ENCODE measurements at places on chromosomes 12 and 14. TPM values are rescaled to one million over a fixed set of nuclear protein-coding genes. Genes with fewer than 3 reads are reported as not detected.

DNA sequence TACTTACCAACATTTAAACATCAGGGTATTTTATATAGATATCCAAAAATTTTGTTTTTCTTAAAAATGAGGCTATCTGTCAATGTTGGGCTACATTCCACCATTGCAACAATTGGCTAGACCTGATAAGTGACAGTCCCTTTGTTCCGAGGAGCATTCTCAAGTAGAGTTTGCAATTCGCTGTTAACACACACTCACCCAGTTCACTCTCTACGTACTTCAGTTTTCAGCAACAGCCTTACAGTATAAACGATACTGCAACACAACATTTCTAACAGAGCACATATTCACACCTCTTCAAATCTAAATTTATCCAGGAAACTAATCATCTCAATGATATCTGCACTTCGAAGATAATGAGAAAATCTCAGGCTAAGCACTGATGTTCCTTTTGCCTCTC is 393.5 kb downstream of the NAV3 start:
- DNase-seq = no peak
- H3K4me3 ChIP-seq = no peak overlapping the region
- no peaks in the 10 kb centered on the region for H3K4me1 ChIP-seq
- H3K27me3 ChIP-seq = no peaks in the 10 kb centered on the region

Gene DENND5B
- 0.08 TPM for total RNA-seq

Gene KRT3
- total RNA-seq = not detected

Gene LHX5
- total RNA-seq = not detected
